Stimulated activated CD4-positive, alpha-beta T cell treated with anti-CD3 and anti-CD28 coated beads, TNF-alpha, amount 100 ng/mL, for 1 hour (primary cell): ENCODE measurements at places on chromosomes 7 and 10.

- no peak for DNase-seq
Measured at GRCh38 chr7:68461430-68461829, 1136.8 kb upstream of the AUTS2 start.

DNA sequence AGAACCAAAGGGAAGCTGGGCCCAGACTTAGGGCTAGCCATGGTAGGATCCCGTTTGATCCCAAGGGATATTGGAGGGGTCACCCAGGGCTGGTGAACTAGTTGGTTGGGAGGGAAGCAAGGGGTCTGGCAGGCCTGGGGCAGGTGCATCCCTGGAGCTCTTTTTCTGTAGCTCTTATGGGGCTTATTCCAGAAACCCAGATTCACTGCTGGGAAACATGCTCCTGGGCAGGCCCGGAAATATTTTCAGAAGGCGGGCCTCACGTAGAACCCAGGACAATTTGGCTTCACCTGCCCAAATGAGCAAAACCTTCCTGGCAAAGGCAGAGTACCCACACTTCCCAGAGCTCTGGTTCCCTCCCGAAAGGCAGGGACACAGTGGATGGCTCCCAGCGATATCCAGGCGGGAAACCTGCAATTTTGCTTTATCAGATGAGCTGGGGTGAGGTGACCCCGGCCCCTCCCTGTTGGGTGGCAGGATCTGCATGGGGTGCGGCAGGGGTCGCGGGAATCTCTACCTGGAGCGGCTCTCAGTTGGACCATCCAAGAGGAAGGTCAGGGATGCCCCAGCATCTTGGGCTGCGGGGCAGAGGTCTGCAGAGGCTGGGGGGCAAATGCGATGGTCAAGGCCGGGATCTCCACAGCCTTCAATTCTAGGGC is 533.9 kb downstream of the TCERG1L start:
- DNase-seq, result no peak

DNA sequence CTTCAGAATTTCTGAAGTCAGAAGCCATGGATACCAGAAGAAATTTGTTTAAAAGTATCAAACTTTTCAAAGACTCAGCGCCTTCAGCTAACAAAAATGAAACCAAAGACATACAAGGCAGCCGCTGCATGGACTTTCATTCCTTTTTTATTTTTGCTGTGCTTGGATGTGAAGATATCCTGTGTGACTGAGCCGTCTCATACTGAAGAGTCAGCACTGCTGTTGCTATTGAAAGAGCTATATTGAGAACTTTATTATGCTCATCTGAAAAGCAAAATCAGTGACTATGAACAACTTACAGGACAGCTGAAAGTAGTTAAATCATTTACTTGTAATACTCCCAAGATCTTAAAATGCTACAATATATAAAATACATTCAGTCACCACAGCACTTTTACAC is 809.2 kb downstream of the NXPH1 start:
- DNase-seq, result no peak

- no peak for DNase-seq
Measured at GRCh38 chr7:4069268-4070095, 612.6 kb upstream of the FOXK1 start.

- no peak for DNase-seq
Measured at GRCh38 chr7:91005841-91006240, 258.4 kb upstream of the FZD1 start.

DNA sequence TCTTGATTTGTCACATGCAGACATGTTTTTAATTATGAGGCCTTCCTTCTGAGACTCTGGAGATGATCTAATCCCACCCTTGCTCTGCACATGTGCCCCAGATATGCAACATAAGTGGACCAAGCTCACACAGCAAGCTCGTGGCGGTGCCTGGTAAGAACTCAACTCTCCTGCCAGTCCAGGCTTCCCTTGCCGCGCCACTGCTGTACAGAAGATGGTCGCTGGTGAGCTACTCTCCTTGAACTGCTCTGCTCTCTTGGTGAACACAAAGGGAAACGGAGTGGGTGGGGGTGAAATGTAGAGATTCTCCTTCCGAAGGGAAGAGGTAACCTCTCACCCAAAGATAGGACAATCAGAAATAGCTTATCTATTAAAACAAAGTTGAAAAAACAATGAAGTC is 25.7 kb downstream of the MYOF start:
- DNase-seq, result no peak

- no peak for DNase-seq
Measured at GRCh38 chr10:131155218-131155875, 156.2 kb downstream of the TCERG1L start.

- DNase-seq, result no peak
Measured at GRCh38 chr10:68697106-68697505, 23.9 kb upstream of the CCAR1 start.

- DNase-seq, result no peak
Measured at GRCh38 chr7:3134745-3135144, 91.1 kb upstream of the CARD11 start.

- no peak for DNase-seq
Measured at GRCh38 chr7:36658335-36659171, 65.7 kb downstream of the AOAH start.

GRCh38 chr7:23254051-23254681 is 7.6 kb downstream of the GPNMB start:
- no peak for DNase-seq

- no peak for DNase-seq
Measured at GRCh38 chr7:36659172-36659516, 65.2 kb downstream of the AOAH start.

GRCh38 chr7:141102436-141102835 is 28.6 kb downstream of the TMEM178B start:
- DNase-seq, result no peak

DNA sequence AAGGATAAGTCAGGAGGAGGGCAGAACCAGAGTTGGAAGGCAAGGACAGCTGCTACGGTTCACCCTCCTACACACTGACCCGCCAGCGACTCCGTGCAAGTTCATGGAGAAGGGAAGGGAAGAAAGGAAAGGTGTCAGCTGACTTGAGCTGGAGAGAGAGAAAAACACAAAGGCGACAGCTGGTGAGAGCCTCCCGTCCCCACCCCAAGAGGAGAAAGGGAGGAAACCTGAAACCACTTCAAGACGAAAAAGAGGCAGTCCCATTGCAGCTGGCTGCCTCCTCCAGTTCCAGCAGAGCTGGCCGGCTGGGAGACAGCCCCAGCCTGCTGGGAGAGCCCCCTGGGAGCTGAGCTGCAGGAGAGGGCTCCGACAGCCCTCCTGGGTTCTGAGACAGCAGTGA is 75.2 kb downstream of the PARD3 start:
- DNase-seq, result no peak

DNA sequence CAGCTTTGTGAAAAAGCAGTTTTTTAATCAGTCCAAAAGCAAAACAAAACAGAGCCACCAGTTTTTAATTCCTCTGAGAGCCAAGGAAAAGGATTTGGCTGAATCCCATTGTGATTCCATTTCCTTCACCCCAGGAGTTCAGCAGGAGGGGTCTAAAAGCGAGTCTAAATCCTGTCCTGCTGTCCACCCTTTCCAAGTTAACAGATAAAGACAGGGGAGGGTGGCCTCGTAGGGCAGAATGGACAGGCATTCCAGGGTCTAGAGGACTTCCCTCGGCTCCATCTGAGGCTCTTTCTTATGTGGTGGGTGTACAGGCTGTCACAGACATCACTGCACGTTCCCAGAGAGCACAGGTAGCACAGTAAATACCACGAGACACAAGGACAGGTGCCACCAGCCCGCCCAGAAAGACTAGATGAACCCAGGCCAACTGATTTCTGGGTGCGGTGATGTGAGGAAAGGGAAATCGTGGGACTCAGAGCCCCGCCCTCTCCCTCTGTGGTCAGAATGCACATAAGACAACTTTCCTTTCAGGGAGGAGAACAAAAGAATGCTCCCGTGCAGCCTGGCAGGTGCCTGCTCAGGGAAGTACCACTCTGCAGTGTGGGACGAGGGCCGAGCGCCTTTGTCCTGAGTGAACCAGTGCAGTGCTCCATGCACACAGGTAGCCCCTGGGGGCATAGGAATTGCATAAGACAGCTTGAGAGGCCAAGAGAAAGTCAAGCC is 119.7 kb downstream of the ABLIM1 start:
- DNase-seq, result no peak
